ENCODE measurements at places on chromosomes 13 and 19.

DNA sequence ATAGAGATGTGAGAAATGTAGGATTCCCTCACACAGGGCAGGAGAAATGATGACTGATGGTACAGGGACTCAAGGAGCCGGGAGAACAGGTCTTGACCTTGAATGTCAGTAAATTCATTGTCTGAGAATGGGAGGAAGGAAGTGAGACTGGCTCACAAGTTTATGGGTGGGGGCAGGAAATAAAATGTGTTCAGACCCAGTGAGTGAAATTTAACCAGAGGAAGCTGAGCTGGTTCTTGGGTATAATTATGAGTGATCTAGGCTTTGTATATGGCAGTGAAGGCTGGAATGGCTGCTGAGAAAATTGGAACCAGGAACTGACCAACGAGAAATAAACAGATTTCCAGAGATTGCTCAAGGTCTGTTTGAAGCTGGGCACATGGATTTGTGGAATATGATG, 6.3 kb upstream of the IGSF23 start:
- no peak for DNase-seq

DNA sequence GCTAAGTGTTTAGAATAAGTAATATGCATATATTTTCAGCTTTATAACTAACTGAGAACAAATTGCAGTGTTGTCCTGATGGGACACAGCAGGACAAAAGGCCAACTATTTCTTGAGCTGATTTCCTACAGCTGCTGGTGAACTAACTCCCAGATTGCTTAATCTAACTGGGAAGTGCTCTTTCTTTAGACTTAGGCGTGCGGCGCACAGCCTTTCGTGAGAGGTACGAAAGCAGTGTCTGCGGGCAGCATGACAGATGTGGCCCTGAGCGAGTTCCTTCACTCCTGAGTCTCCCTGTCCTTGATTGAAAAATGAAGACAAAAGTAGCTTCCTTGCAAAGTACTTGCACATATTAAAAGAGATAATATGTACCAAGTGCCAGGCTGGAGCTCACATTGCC, 47.3 kb upstream of the NPAS1 start:
- no peak for DNase-seq

DNA sequence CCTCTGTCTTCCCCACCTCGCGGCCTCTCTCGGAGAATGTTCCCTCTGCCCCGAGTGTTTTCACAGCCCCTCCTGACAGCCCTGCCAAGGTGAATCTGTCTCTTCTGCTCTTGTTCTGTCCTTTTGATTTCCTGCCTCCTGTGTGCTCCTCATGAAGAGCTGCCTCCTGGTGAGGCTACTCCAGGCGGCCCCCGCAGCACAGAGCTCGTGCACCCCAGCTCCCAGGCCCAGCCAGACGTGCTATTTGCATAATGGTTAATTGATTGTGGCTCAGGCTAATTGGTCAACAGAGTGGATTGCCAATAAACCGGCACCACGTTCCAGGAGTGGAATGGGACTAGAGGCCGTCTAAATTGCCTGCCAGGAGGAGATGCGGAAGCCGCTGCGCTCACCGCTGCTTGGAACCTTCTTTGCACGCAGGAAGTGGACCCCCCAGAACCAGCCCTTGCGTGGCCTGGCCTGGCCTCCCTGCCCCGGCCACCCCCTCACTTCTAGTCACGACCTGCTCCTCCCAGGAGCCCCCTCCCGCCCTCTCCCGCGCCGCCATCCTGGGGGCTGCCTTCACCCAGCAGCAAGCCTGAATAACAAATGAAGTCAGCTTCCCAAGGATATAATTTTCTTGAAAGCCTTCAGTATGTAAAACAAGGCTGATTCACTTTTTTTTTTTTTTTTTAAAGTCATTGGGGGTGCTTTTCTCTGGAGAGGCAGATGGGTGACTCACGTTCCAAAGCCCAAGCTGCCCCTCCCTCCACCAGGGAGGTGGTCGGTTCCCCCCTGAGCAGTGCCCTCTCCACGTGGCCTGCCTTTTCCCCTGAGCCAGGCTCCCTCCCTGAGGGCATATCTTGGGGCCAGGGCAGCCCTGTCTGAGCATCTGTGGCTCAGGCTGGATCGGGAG, 144.0 kb downstream of the KDM4B start:
- DNase-seq, result no peak

DNA sequence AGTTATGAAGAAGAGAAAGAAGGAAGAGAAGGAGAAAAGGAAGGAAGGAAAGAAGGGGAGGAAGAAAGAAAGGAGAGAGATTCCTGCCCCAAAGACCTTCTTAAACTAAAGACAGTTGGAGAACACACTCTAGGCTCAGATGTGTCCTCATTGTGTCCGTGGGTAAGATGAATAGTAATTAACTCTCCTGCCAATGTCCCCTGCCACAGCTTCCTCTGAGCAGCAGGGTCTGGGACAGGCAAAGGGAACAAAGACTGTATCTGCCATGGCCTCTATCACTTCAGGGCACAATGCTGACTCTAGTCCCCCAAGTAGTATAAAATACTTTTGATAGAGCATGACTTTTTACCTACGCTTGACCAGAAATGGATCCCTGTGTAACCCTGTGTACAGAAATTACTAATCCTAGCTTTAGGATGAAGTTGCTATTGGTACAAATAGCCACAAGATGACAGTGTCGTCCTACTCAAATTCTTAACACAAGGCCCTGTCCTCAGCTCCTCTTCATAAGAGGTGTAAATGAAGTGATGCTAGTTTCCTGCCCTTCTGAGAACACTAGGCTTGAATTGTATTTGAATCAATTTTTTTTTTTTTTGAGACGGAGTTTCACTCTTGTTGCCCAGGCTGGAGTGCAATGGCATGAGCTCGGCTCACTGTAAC, 186.2 kb upstream of the GPR12 start:
- peak; percentile 58 for DNase-seq

DNA sequence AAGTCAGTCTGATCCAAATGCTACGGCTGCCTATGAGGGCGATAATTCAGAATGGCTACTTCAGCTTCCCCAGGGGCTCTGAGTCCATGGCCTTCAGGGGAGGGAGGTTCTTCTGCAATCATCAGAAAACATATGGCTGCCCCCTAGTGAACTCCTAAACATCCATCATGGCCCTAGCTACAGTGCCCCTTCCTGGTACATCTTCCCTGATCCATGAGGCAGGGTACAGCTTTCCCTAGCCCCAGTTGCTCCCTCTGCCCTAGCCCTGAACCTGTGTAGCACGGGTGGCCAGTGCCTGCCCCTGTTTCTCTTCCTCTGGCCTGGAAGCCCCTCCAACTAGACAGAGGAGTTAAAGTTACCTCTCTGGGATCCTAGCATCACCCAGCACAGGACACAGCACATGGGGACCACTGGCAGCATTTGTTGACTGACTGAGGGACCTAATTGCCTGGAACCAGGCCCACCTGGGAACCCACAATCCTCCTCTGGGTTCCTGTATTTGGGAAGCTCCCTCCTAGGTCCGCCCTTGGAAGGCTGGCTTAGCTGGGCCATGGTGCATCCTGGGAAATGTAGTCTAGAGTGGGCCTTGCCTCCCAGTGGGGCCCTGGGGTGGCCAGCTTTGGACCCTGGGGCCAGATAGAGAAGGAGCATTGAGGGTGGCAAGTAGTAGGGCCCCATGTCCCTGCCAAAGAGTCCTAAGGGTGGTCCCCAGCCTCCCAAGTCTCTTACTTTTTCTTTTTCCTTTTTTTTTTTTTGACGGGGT, 17.7 kb upstream of the SEMA6B start:
- no peak for DNase-seq

- DNase-seq, result no peak
Measured at GRCh38 chr19:58033741-58034476, at the start of gene ZSCAN1. Gene ZSCAN1, plus strand, starts transcription at chr19:58034025. Its CDS starts 3,812 bp downstream, at chr19:58037837.

- peak; percentile 47 for DNase-seq
Measured at GRCh38 chr19:10219678-10220077, 11.5 kb downstream of the S1PR2 start.

DNA sequence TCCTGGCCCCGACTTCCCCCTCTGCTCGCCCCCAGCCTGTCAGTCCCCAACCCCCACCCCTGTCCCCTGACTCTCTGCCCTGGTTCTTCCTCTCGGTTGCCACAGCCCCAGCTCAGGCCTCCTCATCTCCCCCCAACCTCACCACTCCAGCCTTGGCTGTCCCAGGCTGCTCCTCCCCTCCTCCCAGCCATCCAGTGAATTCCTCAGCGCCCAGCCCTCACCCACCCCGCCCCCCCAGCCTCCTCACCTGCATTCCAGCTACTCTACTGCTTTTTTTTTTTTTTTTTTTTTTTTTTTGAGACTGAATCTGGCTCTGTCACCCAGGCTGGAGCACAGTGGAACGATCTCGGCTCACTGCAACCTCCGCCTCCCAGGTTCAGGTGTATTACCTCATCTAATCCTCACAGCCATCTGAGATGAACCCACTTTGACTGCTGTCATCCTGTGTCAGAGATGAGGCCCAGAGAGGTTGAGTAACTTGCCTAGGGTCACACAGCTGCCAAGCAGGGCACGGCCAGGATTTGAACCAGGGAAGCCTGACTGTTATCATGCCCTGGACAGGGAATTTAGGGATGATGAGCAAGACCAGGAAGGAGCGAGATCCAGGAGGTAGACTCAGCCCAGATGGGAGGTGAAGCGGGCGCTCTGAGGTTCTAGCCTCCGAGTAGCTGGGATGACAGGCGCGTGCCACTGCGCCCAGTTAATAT, 2.6 kb downstream of the SULT2B1 start:
- no peak for DNase-seq

GRCh38 chr19:16289594-16289993, 35.0 kb upstream of the KLF2 start:
- no peak for DNase-seq

DNA sequence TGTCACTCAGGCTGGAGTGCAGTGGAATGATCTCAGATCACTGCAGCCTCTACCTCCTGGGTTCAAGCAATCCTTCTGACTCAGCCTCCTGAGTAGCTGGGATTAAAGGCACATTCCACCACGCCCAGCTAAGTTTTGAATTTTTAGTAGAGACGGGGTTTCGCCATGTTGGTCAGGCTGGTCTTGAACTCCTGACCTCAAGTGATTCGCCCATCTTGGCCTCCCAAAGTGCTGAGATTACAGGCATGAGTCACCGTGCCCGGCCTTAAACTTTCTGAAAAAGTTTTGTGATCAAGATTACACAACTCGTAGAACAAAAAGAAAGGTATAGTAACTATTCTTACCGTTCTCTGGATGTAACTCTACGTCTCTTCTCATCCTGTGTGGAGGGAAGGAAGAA, 21.2 kb downstream of the DNMT1 start:
- no peak for DNase-seq

- no peak for DNase-seq
Measured at GRCh38 chr13:109344552-109345157, 441.7 kb downstream of the IRS2 start.

DNA sequence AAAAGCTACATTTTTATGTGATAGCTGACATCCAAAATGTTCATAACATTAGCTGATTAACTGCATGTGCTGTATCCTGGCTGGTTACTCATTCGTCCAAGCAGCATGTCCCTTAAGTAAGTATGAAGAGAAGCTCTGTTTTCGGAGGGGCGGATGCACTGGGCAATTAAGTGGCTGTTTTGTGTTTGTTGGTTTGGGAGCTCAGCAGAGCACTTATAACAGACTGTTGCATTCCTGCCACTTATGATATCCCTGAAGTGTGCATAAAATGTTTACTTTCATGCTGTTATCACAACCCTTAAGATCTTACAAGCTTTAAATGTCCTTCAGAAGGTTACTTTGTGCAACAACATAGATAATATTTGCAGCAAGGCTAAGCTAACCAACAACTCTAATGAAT, 264.1 kb downstream of the NALCN start:
- DNase-seq, result no peak

GRCh38 chr19:33795370-33796163, 1.1 kb upstream of the KCTD15 start:
- DNase-seq, result peak; percentile 66

- no peak for DNase-seq
Measured at GRCh38 chr13:112141643-112142400, 74.9 kb downstream of the SOX1 start.

- peak; percentile 64 for DNase-seq
Measured at GRCh38 chr13:110644892-110645521, 29.7 kb downstream of the NAXD start.

- peak; percentile 42 for DNase-seq
Measured at GRCh38 chr19:45768655-45768983, 433 bp downstream of the SIX5 start.

DNA sequence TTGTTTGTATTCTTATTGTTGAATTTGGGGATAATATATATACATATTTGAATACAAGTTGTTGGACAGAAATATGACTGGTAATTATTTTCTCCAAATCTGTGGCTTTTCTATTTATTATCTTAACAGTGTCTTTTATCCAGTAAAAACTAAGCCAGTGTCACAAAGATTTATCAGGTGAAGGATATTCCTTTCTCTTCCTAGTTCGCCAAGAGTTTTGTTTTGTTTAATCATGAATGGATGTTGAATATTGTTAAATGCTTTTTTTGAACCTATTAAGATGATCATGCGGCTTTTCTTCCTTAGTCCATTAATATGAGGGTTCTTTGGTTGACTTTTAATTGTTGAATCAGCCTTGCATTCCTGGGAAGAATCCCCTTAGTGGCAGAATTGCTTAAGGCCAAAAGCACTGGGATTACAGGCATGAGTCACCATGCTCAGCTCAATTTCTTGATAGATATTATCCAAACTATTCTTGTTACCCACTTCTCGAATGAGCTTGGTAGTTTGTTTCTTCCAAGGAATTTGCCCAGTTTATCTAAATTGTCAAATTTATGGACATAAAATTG, 53.3 kb downstream of the TEX26 start:
- no peak for DNase-seq

GRCh38 chr19:4115050-4115817, 8.7 kb downstream of the MAP2K2 start:
- peak; percentile 69 for DNase-seq

GRCh38 chr19:40396886-40397567, 7.0 kb upstream of the HIPK4 start:
- no peak for DNase-seq

DNA sequence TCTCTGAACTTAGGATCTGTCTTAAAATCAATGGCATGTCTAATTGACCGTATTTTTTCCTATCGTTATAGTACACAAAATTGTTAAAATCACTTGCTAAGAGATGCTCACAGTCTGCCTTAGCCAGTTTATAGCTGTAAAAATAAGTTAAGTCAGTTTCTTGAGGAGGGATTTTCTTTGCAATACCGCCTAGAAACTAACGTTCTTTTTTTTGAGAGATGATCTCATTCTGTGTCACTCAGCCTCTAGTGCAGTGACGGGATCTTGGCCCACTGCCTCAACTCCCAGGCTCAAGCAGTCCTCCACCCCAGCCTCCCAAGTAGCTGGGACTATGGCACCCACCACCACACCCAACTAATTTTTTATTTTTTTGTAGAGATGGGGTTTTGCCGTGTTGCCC, 4.4 kb downstream of the CKAP2 start:
- no peak for DNase-seq

GRCh38 chr13:48443442-48444208, 30.7 kb upstream of the LPAR6 start:
- DNase-seq, result peak; percentile 33

- DNase-seq, result no peak
Measured at GRCh38 chr13:92362717-92363116, 863.9 kb upstream of the GPC6 start.

Measured in activated CD4-positive, alpha-beta T cell treated with anti-CD3 and anti-CD28 coated beads, Interleukin-2, amount 50 U/mL, for 16 hours (primary cell).